ENCODE measurements at places on chromosomes 3 and 15.

DNA sequence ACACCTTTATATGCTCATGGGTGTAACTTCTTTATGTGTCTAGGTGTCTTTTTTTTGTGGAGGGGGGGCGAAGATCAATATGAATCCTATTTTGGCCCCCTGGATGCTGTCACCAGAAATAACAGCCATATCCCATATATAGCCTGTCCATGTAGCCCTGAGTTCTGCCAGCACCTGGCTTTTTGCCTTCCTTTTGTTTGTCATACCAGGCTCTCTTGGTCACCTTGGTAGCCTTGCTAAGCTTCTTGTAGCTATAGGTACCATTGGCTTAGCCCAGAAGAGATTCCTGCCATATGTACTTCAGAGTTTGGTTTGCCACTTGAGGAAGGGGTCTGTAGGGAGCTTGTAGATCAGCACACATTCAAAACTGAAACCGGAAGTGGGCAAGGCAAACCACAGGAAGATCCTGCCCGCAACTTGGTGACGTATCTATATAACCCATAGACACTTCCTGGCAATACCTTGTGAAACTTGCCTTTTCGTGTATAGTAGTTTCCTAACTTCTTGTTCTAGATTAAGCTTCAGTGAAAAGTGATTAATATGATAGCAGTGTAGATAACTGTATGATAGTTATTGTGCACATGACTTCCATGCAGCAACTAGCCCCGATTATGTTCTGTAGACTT, 11.9 kb downstream of the RASA2 start:
- ATAC-seq: peak; percentile 98

DNA sequence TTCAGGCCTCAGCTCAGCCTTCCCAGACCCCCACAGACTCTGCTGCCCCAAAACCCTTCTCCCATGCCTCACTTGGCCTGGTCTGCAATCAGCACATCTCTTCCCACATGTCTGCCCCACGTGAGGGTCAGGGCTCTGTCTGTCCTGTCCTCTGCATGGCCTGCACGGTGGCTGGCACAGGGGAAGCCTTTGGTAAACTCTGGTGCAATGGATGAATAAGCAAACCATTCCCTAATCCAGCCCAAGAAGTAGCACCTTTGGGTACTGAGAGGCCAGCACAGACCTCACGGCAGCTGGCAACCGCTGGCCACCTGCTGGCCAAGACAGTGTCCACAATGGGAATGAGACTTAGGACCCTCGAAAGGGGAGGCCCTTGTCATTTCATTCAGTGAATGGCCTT, 27.7 kb downstream of the ABTB1 start:
- ATAC-seq: no peak

DNA sequence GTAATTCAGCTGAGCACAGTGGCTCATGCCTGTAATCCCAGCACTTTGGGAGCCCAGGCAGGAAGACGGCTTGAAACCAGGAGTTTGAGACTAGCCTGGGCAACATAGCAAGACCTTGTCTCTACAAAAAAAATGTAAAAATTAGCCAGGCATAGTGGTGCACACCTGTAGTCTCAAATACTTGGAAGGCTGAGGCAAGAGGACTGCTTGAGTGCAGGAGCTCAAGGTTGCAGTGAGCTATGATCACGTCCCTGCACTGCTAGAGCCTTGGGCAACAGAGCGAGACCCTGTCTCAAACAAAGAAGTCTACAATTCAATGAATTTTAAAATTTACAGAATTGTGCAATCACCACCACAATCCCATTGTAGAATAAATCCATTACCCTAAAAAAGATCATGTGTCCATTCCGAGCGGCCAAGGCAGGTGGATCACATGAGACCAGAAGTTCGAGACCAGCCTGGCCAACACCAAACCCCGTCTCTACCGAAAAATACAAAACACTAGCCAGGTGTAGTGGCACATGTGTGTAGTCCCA, 45.2 kb downstream of the FBXO22 start:
- ATAC-seq: no peak

- no peak for ATAC-seq
Observed at GRCh38 chr3:131282379-131282778, 99.2 kb upstream of the NUDT16 start.

All from stimulated activated memory B cell treated with anti-CD40 and anti-IgM and Interleukin-4, amounts not matched to agents 10 μg/mL and 1 μg/mL and 100 μg/mL, for 72 hours (primary cell).